GM19239 (cell line): ENCODE measurements at places on chromosomes 6 and 20.

DNA sequence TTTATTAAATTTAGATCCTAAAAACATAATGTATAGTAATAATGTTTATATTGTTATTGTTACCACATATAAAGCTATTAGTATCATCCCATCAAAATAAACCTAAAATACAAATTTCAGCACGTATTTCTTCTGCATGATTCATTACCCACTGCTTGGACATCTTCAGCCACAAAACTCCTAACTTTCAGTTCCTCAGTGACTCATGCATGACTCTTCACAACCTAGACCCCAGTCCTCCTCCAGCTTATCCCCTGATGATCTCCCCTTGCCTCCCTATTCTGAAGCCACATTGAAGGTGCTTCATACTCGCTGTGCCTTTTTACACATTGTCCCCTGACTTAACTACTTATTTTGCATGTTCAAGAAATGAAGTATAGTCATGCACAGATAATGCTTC, 11.2 kb upstream of the GPRC6A start:
- no peak for DNase-seq

GRCh38 chr6:73088138-73088813, 137.0 kb downstream of the KHDC1L start:
- peak; percentile 13 for DNase-seq

- DNase-seq = no peak
Measured at GRCh38 chr6:126919947-126920346, 198.5 kb upstream of the RSPO3 start.

DNA sequence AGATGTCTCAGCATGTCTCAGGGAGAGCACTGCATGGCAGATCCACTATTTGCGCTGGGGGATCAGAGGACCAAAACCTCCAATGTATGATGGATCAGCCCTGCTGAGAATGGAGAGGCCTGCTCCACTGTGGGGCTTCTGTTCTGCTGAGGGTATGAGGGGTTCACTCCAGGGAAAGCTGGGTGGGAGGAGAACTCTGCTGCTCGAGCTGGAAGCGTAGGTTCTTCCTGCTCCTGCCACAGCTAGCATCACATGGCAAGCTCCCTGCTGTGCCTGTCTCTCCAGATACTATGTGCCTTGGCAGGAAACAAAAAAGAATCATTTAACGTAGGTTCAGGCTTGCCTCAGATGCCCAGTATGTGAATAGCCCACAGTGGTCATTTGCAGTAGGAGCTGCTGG, 105.8 kb downstream of the EPM2A start:
- no peak for DNase-seq

DNA sequence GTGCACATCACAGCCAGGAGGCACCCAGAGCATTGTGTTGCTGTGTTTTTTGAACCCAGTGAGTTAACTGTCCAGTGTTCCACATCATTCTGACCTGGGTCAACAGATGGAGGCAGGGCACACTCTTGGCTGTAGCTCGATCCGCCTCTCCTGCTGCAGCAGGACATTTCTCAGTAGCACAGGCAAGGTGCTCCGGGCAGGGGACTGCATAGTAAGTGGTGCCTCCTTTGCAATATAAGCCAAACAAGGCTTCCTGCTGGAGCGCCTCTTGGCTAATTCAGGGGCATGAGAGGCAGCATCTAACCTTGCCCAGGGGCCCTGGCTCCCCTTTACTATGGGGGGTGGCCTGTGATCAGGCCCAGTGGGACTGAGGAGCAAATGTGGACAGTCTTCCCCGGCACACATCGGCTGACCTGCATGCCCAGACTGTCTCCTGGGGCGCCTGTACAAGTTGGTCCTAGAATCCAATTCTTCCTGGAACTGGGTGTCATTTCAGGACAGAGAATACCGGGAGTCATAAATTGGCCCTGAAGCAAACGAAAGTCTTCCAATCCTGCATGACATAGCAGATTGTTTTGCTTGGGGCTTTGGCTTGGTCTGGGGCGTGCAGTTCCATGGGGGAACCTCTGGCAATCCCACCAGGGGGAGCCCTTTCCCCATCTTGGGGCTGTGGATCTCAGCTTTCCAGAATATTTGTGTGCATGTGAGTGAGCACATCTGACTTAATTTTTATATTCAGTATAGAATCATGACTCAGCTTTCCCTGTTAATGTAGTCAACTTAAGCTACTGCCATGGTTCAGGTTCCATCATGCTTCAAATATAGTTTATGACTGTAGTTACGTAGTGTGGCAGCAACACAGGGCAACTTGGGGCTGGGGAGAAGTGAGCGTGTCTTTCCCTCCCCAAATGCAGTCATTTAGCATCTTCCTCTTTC, 56.0 kb upstream of the DDR1 start:
- DNase-seq = peak; percentile 58
